ENCODE measurements at places on chromosomes 3 and 15. TPM values are rescaled to one million over a fixed set of nuclear protein-coding genes. Genes with fewer than 3 reads are reported as not detected.

The FSIP1 gene
- polyA plus RNA-seq, result not detected

The KIF15 gene
- polyA plus RNA-seq, result 9.4 TPM

The CCR9 gene
- polyA plus RNA-seq, result 0.22 TPM

- DNase-seq, result peak; percentile 89
These were observed 7.1 kb downstream of the RMDN3 start for GRCh38 chr15:40747685-40748631.

DNA sequence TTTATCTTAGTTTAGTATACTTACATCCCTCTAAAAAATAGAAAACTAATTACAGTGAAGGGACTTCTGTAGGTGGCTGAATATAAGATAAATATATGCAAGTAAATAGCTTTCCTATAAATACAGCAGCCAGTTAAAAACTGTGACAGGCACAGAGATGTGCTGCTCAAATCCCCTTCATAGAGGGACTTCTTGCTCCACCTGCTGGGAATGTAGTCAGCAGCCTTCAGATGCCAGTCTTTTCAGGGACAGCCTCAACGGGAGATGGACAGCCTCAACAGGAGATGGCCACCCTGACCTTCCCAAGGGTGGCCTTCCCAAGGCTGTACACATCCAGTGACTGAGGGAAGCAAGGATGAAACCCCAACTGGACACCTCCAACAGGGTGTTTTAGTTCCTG lies 15.7 kb upstream of the PRR23E start:
- peak; percentile 45 for DNase-seq

The UACA gene
- 61.4 TPM for polyA plus RNA-seq

DNA sequence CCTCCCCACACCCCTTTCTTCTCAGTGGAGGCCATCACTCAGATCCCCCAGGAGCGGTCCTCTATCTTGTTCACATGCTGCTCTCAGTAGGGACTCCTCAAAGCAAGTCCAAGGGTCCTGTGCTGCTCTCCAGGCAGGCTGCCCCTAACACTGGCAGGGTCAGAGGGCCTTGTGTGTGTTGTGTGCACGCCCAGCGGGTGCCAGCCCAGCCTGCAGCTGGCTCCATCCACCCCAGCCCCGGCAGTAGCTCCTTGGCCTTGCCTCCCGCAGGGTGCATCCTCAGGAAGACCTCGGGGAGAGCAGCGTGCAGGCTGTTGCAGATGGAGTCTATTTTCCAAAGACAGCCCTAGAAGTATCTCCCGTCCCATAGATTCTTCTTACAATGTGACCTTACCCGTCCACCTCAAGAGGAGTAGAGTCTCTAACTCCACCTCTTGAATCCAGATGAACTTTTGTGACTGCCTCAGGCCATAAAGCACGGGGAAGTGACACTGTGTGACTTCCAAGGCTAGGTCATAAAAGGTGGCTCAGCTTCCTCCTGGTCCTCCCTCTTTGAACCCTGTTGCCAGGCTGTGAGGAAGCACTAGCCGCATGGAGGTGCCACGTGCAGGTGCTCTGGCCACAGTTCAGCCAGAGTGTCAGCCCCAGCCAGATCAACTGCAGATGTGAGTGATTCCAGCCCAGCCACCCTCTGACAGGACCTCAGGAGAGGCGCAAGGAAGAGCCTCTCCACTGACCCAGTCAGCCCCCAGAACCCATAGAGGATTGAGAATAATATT lies 531.6 kb downstream of the SHQ1 start:
- DNase-seq, result peak; percentile 69

GRCh38 chr15:44729408-44730127 lies 6.8 kb upstream of the TRIM69 start:
- DNase-seq, result no peak

The STRIT1 gene
- polyA plus RNA-seq, result 0.18 TPM

DNA sequence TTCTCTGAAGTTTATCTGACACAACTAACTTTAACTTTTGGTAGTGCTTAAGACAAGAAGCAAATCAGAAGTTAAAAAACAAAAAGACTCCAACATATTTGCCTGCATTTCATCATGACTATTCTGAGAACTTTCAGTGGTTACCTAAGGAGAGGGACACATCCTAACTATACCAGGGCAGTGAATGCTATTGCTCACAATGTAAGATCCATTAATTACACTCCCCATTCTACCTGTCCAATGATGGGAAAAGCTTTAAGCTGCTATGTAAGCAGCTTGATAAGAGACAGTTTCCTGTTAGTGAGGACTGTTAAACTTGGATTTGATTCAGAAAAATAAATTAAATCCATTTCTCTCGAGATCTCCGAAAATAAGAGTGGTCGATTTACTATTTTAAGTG lies 37.5 kb downstream of the SERPINI1 start:
- DNase-seq, result no peak

- DNase-seq, result no peak
These were observed 15.4 kb upstream of the PRKAR2A start for GRCh38 chr3:48863122-48863521.

The SAMMSON gene
- polyA plus RNA-seq, result not detected

The TGM5 gene
- polyA plus RNA-seq, result not detected

The KBTBD8 gene
- polyA plus RNA-seq, result 0.81 TPM

DNA sequence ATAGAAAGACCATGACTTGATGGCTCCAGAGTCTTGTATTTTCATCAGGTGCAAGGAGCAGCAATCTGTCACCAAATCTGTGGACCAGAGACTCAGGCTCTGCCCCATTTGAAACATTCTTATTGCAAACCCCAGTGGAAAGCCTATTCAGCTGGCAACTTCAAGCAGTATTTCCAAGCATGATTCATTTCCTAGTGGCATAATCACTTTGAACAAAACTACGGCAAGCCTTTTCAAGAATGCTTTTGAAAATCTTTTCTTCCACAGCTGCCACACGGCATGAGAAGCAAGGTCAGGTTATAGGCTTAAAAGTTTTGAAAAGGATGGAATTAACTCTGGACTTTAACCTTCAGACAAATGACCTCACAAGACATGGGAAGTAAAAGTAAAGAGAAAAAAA lies 122.0 kb upstream of the BFSP2 start:
- no peak for DNase-seq

The SCN5A gene
- not detected for polyA plus RNA-seq

- DNase-seq, result no peak
These were observed 397.3 kb upstream of the RASGRP1 start for GRCh38 chr15:38961931-38962330.

- peak; percentile 81 for DNase-seq
These were observed 227.6 kb upstream of the BHLHE40 start for GRCh38 chr3:4751502-4752101.

DNA sequence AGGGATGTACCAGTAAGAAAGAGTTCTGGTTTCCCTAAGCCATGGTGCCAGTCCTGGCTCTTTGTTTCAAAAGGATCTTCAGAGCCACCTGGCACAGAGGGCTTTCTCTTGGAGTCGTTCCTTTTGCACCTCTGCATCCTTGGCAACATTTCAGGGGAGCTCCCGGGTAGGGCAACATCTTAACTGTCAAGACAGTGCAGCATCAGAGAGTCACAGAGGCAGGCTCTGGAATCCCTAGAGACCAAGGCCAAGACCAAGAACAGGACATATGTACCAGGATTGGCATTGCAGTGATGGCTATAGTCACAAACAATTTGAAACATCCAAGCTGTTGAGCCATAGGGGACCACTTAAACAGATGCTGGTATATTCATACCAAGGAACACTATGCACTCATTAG lies 129.4 kb upstream of the ADPGK start:
- no peak for DNase-seq

DNA sequence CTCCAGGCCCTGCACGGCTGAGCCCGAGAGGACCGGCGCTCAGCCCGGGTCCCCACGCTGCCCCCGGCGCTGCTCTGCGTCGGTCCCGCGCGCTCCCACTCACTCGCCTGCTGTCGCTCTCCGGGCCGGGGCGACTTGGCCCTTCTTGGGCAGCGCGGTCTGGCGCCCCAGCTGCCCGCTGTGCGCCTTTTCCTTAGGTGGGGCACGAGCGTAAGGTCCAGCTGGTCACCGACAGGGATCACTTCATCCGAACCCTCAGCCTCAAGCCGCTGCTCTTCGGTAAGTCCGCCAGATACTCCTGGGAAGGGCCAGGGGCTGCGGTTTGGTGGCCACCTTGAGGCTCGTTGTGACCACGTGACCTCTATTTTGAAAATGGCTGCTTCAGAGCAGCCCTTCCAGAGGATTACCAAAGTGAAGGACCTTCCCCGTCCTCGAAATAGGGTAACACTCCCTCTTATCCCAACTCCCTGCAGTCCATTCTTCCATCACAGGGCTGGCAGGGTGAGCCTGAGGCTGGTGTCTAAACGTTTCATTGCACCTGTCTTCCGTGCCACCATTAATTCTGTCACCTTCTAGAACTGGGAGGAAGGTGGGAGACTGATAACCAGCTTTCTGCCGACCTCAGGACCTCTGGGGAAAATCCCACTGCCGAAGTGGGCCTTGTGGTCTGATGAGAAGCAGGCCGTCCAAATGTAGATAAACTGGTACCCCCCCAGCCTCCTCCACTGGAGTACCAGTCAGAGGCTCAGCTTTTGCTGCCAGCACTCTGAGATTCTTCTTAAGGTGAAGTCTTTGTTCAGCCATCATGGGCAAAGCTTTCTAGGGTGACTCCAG lies 812 bp downstream of the P4HTM start:
- peak; percentile 77 for DNase-seq

- no peak for DNase-seq
These were observed 108.9 kb downstream of the ANO10 start for GRCh38 chr3:43512754-43513404.

The FBXO40 gene
- 0.01 TPM for polyA plus RNA-seq

The COL6A5 gene
- not detected for polyA plus RNA-seq

DNA sequence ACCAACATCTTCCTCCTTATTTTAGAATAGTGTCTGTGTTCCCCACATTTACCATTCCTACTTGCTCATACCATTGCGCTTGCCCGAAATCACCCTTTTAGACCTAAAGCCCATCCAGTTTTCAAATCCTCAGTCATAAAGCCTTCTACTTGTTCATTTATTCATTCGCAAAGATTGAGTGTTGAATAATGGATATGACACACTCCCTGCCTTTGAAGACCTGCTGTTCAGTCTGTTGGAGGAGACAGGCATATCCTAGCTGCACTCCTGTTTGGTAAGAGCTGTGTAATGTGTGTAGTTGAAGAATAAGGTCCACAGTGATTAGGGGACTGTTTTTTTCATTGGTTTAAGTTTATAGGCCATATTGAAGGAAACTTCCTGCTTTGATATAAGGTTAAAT lies 1.7 kb downstream of the CNOT10 start:
- no peak for DNase-seq

The CRYGS gene
- 4.0 TPM for polyA plus RNA-seq

DNA sequence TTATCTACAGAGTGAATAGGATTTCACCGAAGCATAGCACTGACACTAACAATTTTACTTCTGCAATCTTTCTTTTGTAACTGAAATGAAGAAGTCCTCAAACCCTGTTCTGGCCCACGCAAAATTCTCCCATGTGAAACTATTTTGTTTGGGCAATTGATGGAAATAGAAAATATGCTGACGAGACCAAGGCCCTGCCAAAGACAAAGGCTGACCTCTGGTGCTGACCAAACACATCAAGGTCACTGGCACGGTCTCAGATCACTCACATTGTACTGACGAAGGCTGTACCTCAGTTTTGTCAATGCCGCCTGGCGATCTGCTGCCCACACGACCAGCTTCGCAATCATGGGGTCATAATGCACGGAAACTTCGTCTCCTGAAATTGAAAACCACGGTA lies 58.4 kb upstream of the DCUN1D1 start:
- no peak for DNase-seq

The ERICH6 gene
- not detected for polyA plus RNA-seq

GRCh38 chr15:91965501-91966193 lies 112.1 kb downstream of the SLCO3A1 start:
- no peak for DNase-seq

DNA sequence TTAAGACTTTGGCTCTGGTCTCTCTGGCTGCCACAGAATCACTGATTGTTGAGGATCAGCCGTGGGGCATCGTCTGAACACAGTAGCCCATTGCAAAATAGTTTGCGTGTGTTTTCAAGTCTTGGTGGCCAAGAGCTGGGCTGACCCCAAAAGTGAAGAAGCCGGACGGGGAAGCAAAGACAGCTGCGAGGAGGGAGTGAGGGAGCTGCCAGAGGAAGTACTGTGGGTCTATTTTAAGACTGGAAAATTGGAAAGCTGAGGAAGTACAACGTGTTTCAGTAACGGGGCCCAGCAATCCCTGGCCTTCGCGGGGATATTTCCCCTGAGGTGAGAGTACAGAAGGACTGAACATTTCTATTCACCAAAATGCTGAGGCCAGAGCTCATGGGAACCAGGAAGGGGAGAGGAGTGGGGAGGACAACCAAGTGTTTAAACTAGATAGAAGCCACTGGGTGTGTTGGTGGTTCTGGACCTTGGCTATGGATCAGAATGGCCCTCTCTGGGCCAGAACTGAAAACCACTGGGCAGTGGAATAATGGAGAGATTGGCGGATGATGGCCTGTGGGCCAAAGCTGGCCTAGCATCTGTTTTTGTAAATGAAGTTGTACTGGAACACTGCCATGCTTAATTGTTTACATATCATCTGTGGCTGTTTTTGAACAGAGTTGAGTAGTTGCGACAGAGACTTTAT lies 34.1 kb upstream of the LIMD1 start:
- DNase-seq, result no peak

GRCh38 chr3:28903171-28903601 lies 377.7 kb upstream of the RBMS3 start:
- no peak for DNase-seq

The COX5A gene
- 873 TPM for polyA plus RNA-seq

DNA sequence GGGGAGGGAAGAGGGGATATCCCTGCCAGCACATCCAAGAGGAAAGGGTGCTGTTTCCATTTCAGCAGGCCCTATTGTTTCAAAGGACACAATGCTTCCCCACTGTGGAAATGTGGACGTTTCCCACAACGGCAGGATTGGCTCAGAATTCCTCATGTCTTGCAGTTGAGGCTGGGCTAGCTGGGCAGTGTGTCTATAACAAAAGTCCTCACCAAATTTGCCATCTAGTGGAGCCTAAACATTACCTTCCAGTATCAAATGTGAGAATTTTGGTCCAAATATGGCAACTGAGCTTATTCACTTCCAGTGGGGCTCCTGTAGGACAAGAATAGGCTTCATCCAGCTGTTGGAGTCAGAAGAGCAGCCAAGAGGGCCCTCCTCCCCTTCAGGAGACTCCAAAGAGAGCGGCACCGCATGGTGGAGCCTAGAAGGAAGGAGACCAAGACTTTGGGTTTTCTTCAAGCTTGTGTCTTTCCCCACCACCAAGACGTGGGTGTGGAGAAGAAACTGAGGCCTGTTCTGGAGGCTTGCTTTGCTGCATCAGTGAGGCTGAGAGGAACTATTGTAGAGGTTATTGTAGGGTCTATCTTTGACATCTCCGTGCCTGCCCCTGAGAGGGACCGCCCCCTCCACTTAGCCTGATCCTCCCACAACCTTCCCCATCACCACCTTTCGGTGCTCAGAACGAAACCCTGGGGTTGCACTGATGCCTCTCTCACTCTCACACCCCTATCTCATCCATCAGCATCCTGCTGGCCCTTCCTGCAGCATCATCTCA lies 45.3 kb upstream of the SLCO2A1 start:
- DNase-seq, result no peak

The ARPIN gene
- polyA plus RNA-seq, result 11.9 TPM

GRCh38 chr15:41661078-41661517 lies 893 bp downstream of the MGA start:
- DNase-seq, result no peak

DNA sequence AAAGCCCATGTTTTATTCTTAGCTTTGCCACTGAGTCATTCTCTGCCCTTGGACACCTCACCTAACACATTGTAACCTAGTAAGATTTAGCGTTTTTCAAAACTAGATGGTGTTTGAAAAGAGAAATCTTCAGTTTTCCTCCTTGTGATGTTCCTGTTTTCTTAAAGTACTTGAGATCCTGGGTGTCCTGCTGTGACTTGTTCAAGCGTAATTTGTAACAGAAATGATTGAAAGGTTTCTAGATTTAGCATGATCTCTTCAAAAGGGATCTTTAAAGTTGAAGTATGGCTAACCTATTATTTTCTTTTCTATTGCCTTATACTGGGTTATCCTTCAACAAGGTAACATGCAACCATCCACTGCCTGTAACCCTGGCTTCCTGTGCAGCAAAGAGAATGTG lies 32.6 kb upstream of the SPATA16 start:
- no peak for DNase-seq
